T1000 (cell line): ENCODE measurements at places on chromosomes 7 and 10.

DNA sequence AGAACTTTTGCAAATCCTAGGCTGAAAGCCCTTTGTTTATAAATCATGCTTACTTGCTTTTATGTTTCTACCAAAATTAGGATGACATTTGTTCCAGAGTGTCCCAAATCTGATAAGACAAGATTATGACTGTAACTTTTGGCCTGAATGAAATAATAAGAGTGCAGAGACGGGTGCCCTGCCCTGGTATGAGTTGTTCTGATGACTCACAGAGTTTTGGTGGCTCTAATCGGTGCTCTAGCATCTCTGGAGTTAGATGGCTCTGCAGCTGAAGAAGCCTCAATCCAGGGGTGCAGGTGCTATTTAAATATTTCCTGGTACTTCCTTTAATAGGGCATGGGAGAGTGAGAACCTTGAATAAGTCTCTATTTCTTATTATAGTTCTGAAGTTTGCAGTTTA, 102.2 kb upstream of the ELMO1 start:
- no peak for DNase-seq

GRCh38 chr10:48981310-48981907, 41.8 kb upstream of the LRRC18 start:
- no peak for DNase-seq

DNA sequence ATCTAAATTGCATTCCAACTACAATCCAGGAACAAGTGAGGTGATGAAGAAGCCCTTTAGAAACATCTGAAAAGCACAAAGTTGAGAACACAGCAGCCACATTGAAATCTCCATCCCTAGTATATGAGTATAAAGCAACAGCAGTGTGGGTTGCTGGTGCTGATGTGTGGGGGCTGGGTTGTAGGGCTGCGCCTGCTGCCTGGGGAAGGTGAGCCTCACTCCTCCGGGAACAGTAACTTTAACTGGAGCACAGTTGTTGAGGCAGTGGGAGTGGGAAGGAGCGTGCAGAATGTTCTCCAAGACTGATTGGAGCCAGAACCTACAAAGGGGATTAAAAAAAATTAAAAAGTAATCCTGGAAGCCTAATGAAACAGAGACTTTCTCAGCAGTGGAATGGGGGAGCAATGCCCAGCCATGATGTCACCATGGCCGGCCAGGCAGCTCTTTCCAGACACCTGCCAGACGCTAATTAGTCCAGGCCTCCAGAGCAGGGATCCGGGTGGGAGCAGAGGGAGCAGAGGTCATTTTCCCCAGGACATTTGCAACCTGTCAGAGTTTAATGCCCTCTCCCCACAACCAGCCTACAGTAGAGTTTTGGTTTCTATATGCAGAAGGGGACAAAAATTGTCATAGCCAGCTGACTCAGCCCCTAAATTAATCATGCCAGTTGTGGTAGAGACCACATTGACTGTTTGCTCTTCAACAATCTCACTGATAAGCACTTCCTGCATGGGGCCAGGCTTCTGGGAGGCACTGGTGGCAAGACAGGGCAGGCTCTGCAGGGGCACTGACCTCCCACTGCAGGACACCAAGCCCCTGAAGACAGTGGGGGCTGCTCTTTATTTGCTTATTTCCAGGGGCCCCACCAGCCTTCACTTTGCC, 133.0 kb upstream of the ZNF32 start:
- no peak for DNase-seq

DNA sequence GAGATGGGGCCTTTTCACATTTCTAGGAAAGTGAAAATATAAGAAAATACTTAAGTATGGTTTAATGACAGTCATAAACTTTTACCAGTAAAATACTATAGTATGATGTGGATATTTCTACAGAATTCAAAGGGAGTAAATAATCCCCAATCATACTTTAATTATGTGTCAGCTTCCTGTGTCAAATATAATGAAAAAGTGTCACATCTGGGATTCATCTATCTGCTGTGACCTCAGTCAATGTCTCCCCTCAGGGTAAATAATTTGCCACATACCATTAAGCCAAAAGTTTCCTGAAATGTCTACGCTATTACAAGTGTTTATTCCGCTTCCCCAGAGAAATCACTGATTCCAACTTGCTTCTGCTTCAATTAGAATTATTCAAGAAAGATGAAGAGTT, 110.5 kb downstream of the ITGA8 start:
- no peak for DNase-seq

DNA sequence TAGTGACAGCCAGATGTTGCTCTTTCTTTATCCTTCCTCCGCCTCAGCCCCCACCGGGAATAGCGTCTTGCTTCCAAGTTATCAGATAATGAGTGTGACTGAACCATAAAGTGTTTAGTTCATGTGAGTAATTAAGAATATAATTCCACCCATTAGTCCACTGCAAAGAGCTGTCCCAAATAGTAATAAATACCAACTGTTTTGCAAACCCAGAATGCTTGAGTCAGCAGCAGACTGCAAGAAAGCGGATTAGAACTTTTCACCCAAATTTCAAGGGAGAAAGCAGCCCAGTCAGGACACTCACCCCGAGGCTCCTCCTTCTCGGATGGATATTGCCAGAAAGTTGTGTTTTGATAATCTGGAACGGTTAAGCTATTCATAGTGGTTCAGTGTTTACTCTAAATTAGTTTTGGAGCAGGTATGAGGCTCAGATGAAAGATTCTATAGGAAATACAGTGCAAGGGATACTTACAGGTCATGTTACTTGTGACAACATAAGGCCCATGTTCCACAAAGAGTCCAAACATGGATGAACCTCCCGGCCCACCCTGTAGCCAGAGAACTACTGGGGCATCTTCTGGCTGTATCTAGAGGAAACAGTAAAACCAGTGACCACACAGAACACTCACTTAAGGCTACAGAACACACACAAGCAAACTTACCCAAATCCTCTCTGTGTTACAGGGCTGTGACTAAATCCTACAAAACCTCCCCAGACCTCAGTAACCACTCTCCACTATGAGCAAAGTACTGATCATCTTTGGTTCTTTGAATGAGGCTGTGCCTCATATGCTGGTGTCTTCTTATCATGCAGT, 50.5 kb downstream of the CPVL start:
- DNase-seq, result no peak

DNA sequence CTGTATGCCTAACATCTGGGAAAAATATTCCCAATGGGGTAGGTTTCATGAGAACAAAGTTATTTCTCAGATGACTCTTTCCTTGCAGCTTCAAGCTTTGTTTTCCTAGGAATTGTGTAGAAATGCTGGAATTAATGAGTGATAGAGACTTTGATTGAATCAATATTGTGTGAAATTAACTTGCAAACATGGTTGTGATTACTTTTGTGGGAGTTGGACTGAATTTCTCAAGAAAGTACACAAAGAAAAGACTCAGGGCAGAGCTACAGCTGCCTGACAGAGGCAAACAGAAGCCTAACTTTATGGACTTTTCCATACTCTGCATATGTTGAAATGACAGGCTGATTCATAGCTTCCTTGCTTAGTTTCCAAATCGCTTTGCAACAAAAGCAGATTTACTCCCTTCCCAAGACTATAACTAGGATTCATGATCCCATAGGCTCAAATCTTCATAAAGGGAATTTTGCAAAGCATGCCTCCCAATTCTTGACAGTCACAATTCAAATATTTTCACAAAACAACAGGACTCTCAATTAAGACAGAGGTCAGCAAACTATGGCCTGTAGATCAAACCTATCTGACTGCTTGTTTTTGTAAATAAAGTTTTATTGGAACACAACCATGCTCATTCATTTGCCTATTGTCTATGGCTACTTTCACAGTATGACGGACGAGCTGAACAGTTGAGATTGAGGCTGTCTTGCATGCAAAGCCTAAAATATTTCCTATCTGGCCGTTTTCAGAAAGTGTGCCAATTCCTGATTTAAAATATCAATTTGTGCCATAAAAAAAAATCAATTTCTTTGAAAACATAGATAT, 27.6 kb downstream of the NRP1 start:
- DNase-seq, result no peak

- DNase-seq, result peak; percentile 61
These were observed 12.6 kb upstream of the NRBF2 start for GRCh38 chr10:63120554-63120953.

DNA sequence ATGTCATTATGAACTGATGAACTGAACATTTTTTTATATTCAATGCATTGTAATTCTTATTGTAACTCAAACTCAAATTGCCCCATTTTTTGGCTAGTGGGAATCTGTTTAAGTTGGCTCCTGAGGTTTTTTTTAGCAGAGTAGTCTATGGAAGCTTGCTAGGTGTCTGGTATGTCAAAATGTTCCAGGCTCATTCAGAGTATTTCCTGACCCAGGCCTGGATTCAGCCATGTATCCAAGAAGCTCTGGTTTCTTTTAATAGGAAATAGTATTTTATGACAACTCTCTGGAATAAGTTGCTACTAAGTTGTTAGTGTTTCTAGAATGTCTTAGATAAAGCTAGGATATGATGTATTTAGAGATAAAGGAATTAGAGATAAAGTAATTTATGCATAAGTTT, 288.0 kb downstream of the ARL4A start:
- no peak for DNase-seq

DNA sequence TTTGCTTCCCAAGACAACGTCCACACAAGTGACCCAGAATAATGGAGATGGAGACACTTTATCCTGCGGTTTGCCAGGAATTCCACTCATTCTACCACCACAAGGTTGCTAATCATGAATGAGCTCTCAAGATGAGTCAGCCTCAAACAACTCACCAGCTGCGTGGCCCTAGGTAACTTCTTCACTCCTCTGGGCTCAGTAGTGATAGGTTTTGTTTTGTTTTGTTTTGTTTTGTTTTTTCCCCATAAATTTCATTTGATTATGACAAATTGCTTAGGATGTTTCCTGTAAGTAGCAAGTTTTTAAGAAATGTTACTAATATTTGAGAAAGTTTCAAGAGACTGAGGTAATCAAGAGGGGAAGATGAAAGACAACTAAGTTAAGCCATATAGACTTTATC, 286.8 kb downstream of the PARD3 start:
- DNase-seq, result peak; percentile 30

DNA sequence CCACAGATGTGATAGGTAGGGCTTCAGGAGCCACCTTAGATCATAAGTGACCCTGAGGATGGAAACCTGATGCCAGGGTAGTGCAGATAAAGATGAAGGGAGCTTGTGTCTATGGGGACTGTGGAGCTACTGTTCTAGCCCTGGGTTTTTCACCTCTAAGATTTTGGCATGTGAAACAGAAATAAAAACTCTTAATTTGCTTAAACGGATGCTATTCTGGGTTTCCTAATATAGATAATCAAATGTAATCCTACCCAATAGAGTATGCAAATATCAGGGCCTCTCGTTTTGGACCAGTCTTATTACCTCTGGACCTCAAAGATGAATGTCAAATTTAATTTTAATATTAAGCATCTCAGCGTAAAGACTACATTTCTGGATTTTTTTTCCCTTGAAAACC, 49.3 kb downstream of the ABCB4 start:
- no peak for DNase-seq

GRCh38 chr10:51416494-51416893, 282.9 kb downstream of the CSTF2T start:
- DNase-seq, result no peak

- peak; percentile 41 for DNase-seq
These were observed 34.1 kb downstream of the NET1 start for GRCh38 chr10:5446390-5446926.

DNA sequence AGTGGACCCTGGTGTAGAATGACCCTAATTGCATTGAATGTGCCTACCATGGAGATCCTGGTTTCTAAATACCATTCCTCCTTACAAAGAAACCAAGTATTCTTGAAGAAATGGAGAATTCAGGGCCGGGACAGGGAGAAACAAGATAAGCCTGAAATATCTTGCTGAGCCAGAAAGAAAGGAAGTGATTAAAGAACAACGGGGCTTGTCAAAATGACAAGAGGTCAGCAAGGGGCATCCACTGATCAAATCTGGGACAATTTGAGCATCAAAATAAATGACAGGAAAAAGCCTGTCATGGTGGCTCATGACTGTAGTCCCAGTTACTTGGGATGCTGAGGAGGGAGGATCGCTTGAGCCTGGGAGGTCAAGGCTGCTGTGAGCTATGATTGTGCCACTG, 8.1 kb downstream of the ABHD11 start:
- no peak for DNase-seq

DNA sequence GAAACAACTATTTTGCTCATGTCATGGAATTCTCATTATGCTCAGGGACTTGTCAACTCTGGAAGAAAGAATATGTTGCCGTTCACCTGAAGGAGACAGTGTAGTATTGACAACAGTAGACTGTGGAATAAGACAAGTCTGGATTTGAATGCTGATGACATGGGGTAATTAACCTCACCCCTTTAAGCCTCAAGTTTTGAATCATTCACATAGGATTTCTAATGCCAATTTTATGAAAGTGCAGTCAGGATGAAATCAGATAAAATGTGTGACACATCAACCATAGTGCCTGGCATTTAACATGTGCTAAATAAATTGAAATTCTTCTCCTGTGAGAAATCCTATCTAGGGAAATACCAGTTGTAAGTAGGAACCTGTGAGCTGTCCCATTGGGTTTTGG, 305.8 kb downstream of the KIF20B start:
- DNase-seq, result no peak

DNA sequence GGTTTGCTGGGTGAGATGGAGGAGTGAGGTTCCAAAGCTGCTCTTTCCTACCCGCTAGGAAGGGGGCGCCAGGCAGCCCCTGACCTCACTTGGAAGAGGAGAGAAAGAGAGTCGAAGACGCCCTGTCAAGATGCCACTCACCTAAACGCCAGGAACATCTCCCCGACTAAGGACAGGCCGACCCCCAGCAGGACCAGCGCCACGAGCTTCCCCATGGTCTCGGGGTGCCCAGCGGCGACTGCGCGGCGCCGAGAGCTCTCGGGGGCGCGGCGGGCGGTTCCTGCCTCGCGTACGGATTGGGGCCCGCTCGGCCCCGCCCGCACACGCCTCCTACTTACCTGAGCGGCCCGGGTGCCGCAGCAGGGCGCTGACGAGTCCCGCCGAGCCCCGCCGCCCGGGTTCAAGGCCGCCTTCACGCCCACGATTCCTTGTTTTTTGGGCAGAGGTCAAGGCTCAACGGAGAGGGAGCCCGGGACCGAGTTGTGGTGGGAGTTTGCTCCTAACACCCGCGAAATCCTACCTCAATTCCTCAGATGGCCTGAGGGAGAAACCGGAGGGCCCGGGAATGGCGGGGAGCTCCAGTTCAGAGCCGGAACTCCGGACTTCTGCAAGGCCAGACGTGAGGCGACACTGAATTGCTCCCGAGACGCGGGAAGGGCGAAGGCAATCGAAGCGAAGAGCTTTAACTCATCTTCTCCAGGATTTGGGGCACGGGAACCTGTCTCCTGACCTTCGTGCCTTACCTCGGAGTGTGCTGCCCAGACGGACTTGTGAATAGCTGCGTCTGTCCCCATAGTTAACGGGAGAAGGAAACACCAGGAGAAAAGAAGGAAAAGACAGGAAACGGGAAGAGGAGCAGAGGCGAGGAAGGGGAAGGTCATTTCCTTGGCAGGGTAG, at the start of gene PON3:
Gene PON3, minus strand, starts transcription at position 240 of the 897 bp plus-strand sequence. Its CDS starts 25 bp downstream, at position 215.
- DNase-seq, result no peak

- DNase-seq, result no peak
These were observed 54.7 kb downstream of the ZNF727 start for GRCh38 chr7:64099656-64100531.

DNA sequence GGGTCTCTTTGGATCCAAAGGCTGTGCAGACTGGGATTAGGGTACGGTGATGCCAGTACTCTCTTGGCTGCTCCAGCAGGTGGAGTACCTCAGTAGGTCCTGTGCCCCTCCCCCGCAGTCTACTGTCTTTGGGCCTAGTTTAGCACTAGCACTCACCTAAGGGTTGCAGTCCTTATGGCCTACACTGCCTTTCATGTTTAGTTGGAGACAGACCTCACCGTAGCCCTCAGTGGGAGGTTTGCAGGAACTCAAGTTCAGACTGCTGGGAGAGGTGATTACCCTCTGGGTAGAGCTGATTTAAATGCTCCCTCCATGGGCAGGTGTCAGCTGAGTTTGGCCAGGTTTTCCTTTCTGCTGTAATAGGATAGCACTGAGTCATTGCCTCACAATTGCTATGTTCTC, 210.8 kb upstream of the TMEM196 start:
- DNase-seq, result no peak
